IMR-90 (cell line): ENCODE measurements at places on chromosomes 7 and 10. TPM values are rescaled to one million over a fixed set of nuclear protein-coding genes. Genes with fewer than 3 reads are reported as not detected.

GRCh38 chr7:14207138-14207537 is 217.7 kb upstream of the ETV1 start:
- DNase-seq, result no peak

GRCh38 chr10:67385566-67385965 is 310.4 kb downstream of the CTNNA3 start:
- DNase-seq, result no peak

DNA sequence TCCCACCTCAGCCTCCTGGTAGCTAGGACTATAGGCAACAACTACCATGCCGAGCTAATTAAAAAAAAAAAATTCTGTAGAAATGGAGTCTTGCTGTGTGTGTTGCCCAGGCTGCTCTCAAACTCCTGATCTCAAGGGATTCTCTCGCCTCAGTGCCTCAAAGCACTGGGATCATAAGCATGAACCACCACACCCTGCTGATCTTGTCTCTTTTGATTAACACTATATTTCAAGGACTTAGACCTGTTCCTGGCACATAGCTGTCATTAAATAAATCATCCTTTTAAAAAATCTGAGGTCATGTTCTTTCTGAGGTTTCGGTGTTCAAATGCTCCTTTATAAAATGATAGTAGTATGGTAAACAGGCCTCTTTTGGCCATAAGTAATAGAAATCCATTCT is 4.8 kb downstream of the PALS2 start:
- DNase-seq, result no peak

GRCh38 chr7:2044311-2044882 is 188.3 kb downstream of the MAD1L1 start:
- no peak for DNase-seq

DNA sequence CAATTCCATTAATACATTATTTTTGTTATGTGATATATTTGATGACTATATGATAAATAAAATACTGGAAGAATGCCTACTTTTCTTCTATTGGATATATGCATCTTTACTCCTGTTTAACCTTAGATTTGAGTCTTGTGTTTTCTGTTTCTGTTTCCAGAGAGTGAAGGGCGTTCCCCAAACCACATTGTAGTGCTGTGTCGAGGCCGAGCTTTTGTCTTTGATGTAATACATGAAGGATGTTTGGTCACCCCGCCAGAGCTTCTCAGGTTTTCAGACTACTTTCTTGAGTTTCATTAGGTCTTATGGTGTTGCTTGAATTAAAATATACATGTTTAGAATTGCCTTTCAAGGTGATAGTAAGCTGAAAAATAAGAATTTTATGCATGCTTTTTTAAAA is 23.8 kb downstream of the CROT start:
- no peak for DNase-seq

- DNase-seq, result no peak
Observed at GRCh38 chr7:34904987-34905386, 132.3 kb downstream of the DPY19L1 start.

DNA sequence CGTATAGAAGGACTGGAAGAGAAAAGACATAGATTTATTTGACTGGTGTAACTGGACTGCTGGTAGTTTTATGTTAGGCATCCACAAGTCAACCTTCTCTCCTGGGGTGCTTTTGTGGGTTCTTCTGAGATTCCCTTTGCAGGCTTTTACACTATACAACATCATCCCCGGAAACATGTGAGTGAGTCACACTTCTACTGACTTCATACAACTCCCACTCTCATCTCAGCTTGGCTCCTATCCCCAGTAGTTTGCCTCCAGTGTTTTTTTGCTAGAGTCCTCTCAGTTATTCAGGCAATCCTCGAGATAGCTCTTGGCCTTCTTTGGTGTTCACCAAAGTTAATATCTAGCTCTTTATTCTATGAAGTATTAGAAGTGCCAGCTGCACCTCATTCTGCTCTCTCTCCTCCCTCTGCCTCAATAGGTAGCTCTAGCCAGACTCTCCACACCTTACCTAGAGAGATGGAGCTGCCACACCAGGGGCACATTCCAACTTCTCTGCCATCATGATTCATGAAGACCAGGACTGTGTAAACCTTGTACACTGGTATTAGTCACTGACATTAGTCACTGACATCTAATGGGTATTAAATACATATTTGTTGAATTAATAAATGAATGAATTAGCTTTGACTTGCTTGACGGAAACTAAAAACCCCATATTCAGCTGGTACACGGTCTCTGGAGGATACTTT is 281.9 kb downstream of the PPP1R3A start:
- peak; percentile 67 for DNase-seq

DNA sequence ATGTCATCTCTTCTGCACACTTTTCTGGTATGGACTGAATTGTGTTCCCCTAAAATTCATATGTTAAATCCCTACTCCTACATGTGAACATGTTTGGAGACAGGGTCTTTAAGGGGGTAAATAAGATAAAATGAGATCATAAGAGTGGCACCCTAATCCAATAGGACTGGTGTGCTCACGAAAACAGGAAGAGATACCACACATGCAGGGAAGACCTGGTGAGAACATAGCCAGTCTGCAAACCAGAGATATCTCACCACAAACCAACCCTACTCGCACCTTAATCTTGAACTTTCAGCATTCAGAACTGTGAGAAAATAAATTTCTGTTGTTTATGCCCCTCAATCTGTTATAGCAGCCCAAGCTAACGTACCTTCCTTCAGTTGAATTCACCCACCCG is 51.8 kb downstream of the VWDE start:
- DNase-seq, result no peak

GRCh38 chr7:98294326-98294725 is 12.8 kb downstream of the BRI3 start:
- DNase-seq, result no peak

PILRA gene
- not detected in 2 replicates for total RNA-seq

RARRES2 gene
- not detected in 2 replicates for total RNA-seq

UNCX gene
- not detected in 2 replicates for total RNA-seq

DYDC1 gene
- total RNA-seq, result not detected in 2 replicates

BAMBI gene
- 19.4 and 20.8 TPM in 2 replicates for total RNA-seq
